ENCODE measurements at places on chromosomes 2 and 18.

DNA sequence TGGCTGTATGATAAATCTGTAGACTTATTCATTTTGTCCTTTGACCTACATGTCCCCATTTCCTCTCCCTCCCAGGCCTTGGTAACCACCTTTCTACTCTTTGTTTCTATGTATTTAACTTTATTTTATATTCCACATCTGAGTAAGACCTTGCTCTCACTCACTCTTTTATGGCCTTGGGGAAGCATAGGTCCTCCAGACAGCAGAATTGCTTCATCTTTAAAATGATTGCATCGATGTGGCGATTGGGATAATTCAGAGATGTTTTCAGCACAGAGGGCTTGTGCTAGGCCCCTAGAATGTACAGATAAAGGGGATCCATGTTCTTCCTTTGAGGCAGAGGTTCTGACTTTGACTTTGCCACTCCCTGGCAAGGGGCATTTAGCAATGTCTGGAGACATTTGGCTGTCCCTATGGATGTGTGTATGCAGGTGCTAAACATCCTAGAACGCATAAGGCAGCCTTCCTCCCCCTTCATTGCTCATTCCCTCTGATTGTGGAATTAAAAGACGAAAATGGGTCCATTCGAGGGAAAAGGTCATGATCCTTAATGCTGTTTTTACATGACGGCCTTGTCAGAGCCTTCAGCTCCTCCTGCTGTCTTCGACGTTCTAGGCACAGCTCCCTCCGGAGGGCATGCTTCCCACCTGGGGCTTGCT is 1.2 kb upstream of the GPR39 start:
- no peak for DNase-seq

DNA sequence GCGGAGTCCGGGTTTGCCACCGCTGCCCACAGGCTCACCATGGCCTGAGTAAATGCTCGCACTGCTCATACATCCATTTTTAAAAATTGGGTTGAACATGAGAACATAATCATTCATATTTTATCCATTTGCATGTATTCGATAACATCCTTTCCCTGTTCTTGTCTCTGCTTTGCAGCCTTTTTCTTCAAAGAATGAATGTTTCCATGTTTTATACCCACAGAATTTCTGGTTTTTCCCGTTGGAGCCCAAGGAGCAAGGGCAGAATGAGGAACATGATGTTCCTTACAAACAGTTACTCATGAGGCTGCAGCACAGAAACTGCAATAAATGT is 146.5 kb downstream of the CCDC74A start:
- DNase-seq: no peak

DNA sequence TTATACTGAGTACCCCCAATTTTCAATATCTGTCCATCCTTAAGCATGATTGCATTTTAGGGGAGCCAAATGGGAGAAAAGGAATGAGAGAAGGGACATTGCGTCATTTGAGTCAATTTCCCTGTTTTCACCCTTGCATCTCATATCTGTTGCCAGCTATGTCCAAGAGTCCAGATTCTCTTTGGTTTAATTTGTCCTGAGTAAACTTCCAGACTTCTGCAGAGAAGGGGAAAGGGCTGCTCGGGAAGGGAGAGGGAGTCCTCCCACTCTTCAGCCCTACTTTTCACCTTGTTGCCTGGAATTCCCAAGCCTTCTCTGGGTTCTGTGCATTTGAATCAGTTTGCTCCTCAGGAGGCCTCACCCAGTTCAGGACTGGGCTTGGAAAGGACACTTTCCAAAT is 16.5 kb downstream of the GREB1 start:
- DNase-seq: no peak

DNA sequence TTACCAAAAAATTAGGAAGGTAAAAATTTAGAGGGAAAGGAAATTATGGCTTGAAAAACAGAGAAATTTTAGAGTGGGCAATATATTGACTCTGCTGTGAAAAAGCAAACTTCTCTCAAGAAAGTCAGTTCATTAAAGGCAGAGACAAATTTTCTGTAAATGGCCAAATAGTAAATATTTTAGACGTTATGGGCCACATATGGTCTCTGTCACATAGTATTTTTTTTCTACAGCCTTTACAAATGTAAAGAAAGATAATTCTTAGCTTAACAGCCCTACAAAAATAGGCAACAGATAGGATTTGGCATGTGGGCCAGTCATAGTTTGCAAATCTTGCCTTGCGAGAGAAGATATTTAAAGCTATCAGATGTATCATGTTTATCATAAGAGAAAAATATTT is 1750.4 kb downstream of the SUCLG1 start:
- no peak for DNase-seq

- DNase-seq: no peak
Observed at GRCh38 chr18:77068321-77069312, 64.0 kb downstream of the MBP start.

GRCh38 chr2:219560037-219560892 is 11.1 kb downstream of the OBSL1 start:
- peak; percentile 65 for DNase-seq

DNA sequence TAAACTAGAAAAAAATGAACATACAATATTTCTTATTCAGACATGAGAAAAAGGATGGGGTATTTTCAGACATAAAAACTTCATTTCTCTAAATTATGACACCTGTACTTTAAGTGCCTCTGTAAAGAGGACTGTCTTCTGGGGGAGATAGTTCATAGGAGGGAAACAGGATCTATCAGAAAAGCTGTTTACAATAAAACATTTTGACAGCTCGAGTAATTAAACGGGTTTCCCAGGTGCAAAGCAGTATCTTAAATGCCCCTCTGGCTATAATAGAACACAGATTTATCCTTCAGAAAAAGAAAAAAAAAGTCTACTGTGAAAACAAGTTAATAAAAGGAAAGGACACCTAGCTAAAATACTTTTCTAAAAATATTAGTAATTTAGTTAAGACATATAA is 311.4 kb upstream of the UBE2E3 start:
- DNase-seq: no peak

DNA sequence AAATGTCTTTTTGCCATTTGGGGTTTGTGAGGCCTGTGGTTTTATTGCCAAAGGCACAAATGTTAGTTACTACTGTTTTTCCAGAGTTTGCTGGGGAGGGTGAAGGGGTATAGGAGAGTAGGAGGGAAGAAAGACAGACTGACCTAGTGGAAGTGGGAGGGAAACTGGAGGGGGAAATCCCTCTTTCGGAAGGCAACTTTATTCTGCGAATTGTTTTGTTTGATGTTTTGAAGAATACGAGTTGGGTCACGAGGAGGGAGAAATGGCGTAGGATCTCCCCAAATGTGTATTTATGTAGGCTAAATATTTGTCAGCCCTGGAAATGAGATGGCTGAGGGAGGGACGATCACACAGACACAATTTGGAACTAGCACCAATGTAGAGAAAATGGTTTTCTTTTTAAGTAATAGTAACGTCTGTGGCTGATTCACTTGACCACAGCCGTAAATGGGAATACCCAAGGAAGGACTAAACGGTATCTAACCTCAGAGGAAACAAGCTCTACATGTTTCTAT is 172.3 kb downstream of the ICOS start:
- no peak for DNase-seq

GRCh38 chr2:105269426-105269825 is 27.9 kb downstream of the GPR45 start:
- DNase-seq: no peak

DNA sequence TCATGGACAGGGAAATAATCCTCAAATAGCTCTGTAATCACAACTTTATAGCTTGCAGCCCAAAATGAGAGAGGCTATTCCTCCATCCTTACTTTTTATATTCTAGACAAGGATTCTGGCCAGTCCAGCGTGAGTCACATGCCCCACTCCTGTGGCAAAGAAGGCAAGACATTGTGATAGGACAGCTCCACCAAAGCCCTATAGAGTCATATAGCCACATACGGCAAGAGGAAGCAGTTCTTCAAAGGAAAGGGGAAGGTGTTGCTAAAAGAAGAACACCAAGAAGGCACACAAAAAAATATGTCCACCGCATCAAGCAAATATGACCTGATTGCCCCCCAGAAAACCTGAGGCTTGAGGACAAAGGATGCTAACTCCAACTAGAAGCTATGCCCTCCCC is 3.4 kb upstream of the GFPT1 start:
- no peak for DNase-seq

- DNase-seq: no peak
Observed at GRCh38 chr2:222714361-222715241, 43.1 kb downstream of the MOGAT1 start.

DNA sequence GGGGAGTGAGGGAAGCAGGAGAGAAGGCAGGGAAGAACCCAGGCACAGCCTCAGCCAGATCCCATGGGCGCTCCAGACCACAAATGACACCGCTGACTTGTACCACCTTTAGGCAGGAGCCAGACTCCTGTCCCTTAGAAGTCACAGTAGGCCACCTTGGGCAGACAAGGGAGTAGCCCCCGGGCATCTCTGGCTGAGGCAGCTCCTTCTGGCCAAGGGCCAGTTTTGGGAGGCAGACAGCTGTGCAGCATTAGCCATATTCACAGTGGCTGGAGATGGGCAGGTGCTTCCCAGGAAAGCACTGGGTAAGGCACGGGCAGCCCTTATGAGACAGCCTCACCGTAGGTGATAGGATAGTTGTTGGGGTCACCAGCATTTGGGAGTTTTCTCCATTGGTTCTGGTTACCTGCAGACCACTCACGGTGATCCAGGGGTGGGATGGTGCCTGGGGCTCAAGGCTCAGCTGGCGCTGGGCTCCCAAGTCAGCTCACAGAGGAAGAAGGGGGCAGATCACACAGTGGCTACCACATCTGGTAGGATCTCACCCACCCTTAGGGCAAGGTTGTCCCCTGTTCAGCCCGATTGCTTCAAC is 2.1 kb downstream of the ASTL start:
- DNase-seq: no peak

DNA sequence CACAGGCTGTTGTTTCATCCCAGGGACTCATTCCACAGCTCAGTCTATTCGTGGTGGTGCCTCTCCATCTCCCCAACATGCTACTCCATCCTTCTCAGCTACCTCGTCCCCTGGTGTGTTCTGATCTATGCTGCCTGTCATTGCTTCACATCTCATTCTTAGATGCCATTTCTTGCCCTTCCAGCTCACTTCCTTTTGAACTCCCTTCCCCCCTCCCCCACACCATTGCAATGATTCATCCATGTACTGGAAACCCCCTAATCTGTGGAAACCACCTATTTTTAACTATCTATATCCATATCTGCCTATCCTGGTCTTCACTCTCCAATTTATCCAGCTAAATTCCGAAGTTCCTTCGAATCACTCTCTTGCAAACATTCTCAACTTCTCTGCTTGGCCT is 65.7 kb upstream of the PARD3B start:
- no peak for DNase-seq

DNA sequence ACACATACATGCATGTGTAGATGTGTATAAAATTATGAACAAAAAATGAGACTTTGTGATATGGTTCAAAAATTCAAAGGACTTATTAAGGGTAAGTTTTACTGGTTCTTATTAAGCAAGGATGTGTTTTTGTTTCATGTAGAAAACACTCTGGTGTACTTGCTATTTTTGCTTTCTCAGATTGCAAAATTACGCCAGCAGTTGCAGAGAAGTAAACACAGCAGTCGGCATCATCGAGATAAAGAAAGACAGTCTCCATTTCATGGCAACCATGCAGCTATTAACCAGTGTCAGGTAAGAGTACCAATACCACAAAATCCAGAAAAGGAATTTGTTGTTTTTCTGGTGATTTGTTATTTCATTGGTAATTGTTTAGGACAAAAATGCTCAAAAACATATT is 91.3 kb downstream of the FAM117B start:
- no peak for DNase-seq

DNA sequence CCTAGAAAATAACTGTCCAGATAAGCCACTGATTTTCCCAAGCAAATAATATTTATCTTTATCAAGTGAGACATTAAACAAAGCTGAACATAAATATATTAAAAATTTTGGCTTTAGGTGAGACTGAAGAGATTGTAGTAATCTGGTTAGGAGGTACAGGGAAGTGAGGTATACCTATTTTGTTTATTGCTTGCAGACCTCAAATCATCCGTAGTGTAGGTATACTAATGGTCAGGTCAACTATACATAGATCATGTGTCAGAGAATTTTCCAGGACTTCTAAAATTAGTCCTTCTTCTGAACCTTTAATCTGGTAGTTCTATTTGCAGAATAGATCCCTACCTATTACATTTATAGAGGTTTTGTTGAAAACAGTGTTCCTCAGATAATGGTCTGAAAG is 41.5 kb downstream of the SP140 start:
- DNase-seq: no peak

GRCh38 chr2:44941551-44942234 is at the start of gene SIX3:
SIX3 (plus strand) TSS chr2:44941702; CDS start chr2:44942105, 403 bp downstream.
- DNase-seq: peak; percentile 81

GRCh38 chr2:197359859-197360258 is 49.3 kb upstream of the ANKRD44 start:
- DNase-seq: no peak

GRCh38 chr2:42245396-42245795 is 76.2 kb downstream of the EML4 start:
- no peak for DNase-seq

GRCh38 chr2:181332044-181332605 is 125.1 kb upstream of the ITGA4 start:
- no peak for DNase-seq

GRCh38 chr2:200378652-200379290 is 72.3 kb downstream of the SPATS2L start:
- DNase-seq: no peak

GRCh38 chr2:112055730-112056625 is 909 bp downstream of the TMEM87B start:
- no peak for DNase-seq

GRCh38 chr2:422676-423435 is 135.0 kb upstream of the ALKAL2 start:
- no peak for DNase-seq

DNA sequence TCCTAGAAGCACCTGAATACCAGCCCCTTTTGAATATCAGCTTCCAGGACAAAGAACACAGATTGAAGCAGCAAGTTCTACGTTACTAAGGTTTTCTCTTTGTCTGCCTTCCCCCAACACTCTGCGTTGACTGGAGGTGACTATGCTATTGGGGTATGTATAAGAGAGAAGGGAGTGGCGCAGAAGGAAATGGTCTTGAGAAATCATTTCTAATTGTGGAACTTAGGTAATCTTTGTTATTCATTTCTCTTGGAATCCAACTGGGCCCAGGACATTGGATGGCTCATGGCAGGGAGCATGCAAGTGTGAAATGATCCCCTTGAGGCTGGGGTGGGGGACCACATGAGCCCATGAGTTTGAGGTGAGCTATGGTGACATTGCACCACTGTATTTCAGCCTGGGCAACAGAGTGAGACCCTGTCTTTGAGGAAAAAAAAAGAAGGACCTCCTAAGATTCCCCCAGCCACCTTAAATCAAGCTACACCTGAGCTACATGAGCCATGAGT is 29.7 kb downstream of the XDH start:
- no peak for DNase-seq

- DNase-seq: no peak
Observed at GRCh38 chr2:151777487-151777886, 43.2 kb upstream of the NEB start.

DNA sequence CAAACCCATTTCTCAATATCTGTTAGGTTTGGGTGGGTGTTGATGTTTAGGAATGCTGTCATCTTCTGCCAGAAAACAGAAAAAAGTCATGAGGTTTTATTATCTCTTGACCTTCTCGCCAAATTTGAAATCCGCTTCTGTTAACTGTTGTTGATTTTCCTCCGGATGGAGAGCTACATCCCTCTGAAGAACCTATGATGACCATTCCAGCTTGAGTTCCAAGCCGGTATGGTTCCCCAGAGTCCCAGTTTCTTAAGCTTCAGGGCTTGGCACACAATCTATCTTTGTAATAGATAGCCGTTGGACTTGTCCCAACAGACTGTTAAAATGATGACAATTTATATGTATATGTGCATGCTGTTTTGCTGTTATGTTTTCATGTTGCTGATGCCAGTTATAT is 1201.0 kb downstream of the LRP1B start:
- DNase-seq: no peak

- no peak for DNase-seq
Observed at GRCh38 chr2:190459881-190460280, 51.7 kb downstream of the MFSD6 start.
